ENCODE measurements at places on chromosomes 6 and 20.

GRCh38 chr6:27187231-27188060 is 60.1 kb upstream of the PRSS16 start:
- H3K4me3 ChIP-seq, result peak overlapping the region; percentile 55
- peak overlapping the region; percentile 36 for H3K27ac ChIP-seq
- H3K36me3 ChIP-seq, result no peaks in the 10 kb centered on the region
- DNase-seq, result no peak

GRCh38 chr6:98967616-98968015 is 19.9 kb upstream of the FBXL4 start:
- no peak overlapping the region for H3K4me3 ChIP-seq
- no peaks in the 10 kb centered on the region for H3K27me3 ChIP-seq
- H3K27ac ChIP-seq, result no peak overlapping the region
- DNase-seq, result no peak
- no peaks in the 10 kb centered on the region for H3K4me1 ChIP-seq
- no peaks in the 10 kb centered on the region for H3K36me3 ChIP-seq

DNA sequence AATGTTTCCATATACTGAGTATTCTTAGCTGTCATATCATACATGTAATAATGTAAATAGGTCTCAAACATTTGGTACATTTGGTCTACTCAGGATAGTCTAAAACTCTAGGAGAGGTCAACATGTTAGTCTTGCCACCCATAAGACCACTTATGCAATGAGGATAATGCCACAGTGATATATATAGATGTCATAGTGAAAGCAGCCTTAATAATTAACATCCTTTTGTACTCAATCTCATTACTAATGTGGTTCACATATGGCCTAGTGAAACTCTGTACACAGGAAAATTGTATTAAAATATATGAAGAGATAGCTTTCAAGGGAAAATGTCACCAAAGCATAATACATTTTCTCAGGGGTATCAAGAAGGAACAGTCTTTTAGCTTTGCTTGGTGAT is 577.9 kb downstream of the TFAP2B start:
- no peaks in the 10 kb centered on the region for H3K4me1 ChIP-seq
- no peaks in the 10 kb centered on the region for H3K27me3 ChIP-seq
- no peaks in the 10 kb centered on the region for H3K36me3 ChIP-seq
- H3K27ac ChIP-seq, result no peak overlapping the region

- no peaks in the 10 kb centered on the region for H3K36me3 ChIP-seq
- H3K27me3 ChIP-seq, result no peaks in the 10 kb centered on the region
- H3K27ac ChIP-seq, result no peak overlapping the region
- no peak overlapping the region for H3K4me3 ChIP-seq
- DNase-seq, result peak; percentile 45
- H3K4me1 ChIP-seq, result peaks cover 7% of the 10 kb centered on the region
Observed at GRCh38 chr6:155154158-155154830, 109.5 kb upstream of the CLDN20 start.

GRCh38 chr6:147900247-147900830 is 391.8 kb downstream of the SAMD5 start:
- DNase-seq, result peak; percentile 63
- no peaks in the 10 kb centered on the region for H3K36me3 ChIP-seq
- peaks cover 6% of the 10 kb centered on the region for H3K4me1 ChIP-seq
- H3K4me3 ChIP-seq, result no peak overlapping the region

Data from mesendoderm (in vitro differentiated cells).